ENCODE measurements at places on chromosomes 6 and 20.

DNA sequence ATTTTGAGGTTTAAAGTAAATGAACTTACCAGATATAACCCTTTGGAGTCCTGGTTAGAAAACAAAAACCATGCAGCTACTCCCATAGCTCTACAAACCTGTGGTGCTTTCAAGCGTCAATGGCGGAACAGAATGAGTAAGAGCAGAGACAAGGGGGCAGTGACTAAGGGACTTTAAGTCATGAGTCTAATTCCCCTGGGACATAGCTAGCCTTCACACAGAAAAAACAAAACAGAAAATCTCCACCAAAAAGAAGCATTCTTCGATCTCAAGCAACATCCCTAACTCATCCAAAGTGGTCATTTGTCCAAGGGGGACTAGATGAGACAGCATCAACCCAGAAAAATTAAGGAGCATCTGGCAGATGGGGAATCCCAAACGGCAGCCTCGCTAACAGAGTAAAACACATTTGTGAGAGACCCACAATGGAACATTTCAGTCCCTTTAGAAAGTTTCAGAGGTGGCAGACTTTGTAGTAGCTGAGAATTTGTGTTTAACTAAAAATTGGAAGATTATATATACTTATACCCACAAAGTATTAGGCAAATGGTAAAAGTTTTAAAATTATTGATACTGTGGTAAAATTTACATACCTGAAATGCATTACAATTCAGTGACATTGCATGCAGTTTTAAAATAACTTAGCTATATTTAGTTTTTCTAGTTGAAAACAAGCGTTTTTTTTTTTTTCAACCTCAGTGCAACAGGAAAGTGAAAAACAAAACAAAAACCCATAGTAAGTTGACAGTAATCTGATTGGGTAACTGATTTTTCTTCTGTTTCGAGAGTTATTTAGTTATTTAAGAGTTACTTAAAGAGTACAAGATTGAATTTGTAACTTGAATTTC lies 67.5 kb downstream of the KCNQ5 start:
- DNase-seq = no peak

GRCh38 chr6:145003145-145003544 lies 718.0 kb downstream of the UTRN start:
- no peak for DNase-seq

DNA sequence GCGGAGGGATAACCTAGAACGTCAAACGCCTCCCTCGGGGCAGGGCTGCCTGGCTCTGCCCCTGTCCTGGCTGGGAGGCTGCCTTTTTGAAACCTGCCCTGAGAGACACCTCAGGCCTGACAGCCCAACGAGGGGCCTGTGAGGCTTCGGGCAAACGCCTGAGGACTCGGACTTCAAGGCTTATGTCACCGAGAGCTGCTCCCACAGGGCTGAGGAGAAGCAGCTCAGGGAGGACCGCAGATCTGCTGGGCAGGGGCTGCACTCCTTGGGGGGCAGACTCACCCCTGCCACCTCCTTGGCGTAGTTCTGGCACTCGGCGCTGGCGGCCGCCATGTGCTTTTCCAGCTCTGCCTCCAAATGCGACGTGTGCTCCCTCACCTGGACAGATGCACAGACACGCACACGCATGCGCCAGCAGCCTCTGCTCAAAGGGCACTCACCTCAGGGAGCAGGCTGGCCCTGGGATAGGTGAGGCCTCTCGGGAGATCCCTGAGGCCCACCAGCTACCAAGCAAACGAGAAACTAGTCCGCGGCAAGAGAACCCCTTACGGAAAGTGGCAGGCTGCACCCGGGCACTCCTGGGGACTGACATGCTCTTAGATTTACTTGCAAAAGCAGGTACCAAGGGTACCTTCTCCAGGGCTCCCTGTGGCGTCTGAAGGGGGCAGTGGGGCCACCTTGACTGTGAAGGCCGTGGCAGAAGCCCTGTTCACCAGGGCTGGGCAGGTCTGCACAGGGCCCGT lies 49.6 kb downstream of the DSTN start:
- no peak for DNase-seq

- DNase-seq = no peak
Observed at GRCh38 chr6:83854766-83855165, 1.6 kb downstream of the RIPPLY2 start.

DNA sequence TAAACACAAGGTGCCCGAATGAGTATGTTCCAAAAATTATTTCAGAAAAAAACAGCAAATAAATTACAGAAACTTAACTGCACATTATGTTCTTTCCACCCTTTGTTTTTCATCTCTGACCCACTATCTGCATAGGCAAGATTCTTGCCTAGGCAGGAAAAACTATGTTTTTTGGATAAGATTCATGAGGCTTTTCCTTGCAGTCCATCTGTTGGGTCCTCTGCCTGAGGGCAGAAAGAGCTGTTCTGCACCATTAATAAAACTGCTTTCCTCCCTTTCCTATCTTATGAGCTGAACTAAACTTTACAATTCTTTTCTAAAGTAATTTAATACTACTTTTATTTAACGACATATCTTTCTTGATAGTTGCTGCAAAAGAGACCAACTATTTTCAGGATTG lies 21.1 kb downstream of the ENPP1 start:
- DNase-seq = no peak

- DNase-seq = no peak
Observed at GRCh38 chr20:14512839-14513238, 175.4 kb upstream of the FLRT3 start.

DNA sequence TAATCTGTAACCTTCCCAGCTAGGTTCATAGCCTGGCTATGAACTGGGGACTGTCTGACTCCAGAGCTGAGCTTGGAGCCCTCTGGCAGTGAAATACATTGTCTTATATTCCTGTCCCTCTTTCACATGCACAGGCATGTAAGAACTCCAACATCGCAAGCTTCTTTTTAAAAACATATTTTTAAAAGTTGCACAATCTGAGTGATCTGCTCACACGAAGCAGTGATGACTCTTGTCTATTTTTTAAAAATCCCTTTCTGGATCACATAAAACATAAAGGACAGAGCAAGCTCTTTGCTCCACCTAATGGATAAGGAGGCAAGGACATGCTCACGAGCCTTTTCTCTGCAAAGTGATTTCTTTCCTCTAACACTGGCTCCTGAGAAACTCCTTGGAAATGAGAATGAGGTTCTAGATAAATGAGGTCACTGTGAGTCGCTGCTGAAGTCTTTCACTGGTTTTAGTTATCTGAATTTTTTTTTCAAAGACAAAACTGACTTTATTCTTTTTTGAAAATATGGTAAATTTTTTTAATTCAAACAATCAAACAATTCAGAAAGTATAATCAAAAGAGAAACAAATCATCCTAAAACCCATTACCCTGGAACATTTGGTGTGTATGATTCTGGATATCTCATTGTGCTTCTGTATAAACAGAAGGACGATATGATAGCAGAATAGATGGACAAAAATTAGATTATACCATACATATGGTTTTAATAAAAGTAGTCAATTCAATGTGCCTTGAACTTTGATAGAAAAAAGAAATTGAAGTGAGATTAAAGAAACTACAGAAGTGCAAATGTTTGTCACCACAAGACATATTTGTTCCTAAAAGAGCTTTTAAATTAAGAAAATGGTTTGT lies 30.8 kb downstream of the IL20RA start:
- DNase-seq = no peak

GRCh38 chr20:12762725-12763124 lies 246.0 kb upstream of the SPTLC3 start:
- DNase-seq = no peak

DNA sequence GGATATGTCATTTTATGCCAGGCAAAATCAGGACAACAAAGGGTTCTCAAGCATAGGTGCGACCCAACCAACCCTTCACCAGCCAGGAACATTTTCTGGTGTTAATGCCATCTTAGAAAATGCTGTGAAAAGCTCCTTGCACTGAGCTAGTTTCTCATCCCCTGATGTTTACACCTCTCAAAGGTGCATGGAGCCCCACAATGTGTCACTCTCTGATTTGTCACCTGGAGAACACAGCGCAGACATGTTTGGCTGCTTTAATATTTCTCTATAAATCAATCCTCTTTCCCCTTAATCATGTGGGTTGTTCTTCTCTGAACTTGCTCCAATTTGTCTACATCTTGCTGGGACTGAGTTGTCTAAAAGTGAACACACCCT lies 244.3 kb downstream of the TSHZ2 start:
- no peak for DNase-seq

- DNase-seq = no peak
Observed at GRCh38 chr6:85126485-85127167, 323.3 kb upstream of the NT5E start.

Measured in activated gamma-delta T cell treated with Interleukin-2 at 50 U/mL for 16 hours (primary cell).